ENCODE measurements at places on chromosomes 1 and 21. TPM values are rescaled to one million over a fixed set of nuclear protein-coding genes. Genes with fewer than 3 reads are reported as not detected.

GRCh38 chr1:154716614-154717527, 108.9 kb upstream of the ADAR start:
- H3K27ac ChIP-seq: no peak overlapping the region
- DNase-seq: no peak
- no peaks in the 10 kb centered on the region for H3K36me3 ChIP-seq
- no peak overlapping the region for H3K4me3 ChIP-seq
- H3K27me3 ChIP-seq: peaks cover 8% of the 10 kb centered on the region

DNA sequence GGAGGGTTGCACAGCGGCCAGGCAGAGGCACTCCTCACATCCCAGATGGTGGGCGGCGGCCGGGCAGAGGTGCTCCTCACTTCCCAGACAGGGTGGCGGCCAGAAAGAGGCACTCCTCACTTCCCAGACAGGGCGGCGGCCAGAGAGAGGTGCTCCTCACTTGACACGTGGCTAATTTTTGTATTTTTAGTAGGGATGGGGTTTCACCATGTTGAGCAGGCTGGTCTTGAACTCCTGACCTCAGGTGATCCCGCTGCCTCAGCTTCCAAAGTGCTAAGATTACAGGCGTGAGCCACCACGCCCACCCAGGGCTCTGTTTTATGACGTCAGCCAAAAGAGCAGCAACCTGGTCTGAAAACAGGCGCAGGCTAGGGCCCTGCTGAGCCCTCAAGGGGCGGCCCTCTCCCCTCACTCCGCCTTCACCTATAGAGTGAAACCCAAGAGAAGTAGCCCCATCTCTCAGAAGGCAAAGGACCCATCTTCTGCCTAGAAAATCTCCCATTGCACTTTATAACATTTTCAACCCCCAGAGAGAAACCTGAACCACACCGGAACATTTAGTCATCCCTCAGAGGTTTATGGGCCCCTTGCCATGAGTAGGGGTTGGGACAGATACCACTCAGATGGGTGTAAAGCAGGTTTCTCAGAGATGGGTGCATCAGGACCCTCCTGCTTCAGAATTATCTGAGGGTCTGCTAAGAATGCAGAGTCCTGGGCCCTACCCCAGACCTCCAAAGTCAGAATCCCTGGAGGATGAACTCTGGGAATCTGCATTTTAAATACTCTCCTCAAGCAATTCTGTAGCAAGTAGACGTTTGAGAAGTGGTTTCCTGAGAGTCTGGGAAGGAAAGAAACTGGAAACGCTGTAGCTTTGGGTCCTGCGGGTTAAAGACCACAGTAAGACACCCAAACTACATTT, 40.8 kb downstream of the CDK18 start:
- peaks cover 35% of the 10 kb centered on the region for H3K27me3 ChIP-seq
- H3K4me1 ChIP-seq: no peaks in the 10 kb centered on the region
- peak; percentile 23 for DNase-seq
- no peaks in the 10 kb centered on the region for H3K36me3 ChIP-seq
- no peak overlapping the region for H3K4me3 ChIP-seq
- no peak overlapping the region for H3K27ac ChIP-seq

DNA sequence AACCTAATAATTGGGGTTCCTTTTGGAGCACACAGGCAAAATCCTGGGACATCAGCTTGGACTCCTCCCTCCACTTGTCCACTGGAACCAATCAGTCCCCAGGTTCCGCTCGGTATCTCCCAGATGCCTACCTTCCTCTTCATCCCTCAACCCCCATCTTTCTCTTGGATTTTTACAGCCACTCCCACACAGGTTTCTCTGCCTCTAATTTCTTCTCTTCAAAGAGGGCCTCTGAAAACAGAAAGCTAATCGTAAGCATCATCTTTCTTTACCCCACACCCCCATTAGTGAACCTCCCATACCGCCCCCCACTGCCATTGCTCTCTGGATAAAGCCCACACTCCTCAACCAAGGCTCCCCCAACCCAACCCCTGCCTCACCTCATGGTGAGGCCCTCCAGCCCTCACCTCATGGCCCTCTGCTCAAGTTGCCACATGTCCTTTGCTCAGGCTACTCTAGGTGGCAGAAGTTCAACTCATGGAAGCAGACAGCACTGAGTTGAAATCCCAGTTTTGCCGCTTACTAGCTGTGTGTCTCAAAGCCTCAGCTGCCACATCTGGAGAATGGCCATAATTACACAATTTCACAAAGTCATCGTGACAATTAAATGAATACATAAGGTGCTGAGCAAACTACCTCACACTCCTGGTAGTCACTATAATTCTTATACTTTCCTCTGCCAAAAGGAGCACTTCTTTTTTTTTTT, 18.1 kb upstream of the WASF2 start:
- no peak overlapping the region for H3K27ac ChIP-seq
- no peak overlapping the region for H3K4me3 ChIP-seq
- no peaks in the 10 kb centered on the region for H3K36me3 ChIP-seq
- no peak for DNase-seq
- no peaks in the 10 kb centered on the region for H3K27me3 ChIP-seq

DNA sequence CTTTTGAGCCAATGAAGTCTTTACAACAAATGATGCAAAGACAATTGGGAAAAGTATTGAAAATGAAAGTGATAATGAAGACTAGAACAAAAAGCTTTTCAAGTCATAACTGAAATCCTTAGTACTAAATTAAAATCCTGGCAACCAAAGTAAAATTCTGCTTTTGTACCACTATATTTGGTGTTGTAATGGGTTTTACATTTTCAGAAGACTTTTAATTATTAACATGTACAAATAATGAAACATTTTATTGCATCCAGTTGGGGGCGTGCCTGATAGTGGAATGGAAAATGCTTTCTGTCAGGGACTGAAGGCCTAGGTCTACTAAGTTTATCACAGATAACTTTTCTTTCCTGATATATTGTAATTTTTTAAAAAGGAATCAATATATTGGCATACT, 89.4 kb downstream of the SDCCAG8 start:
- no peak overlapping the region for H3K4me3 ChIP-seq
- H3K4me1 ChIP-seq: peaks cover 5% of the 10 kb centered on the region
- H3K27me3 ChIP-seq: no peaks in the 10 kb centered on the region
- no peak for DNase-seq
- H3K27ac ChIP-seq: peak overlapping the region; percentile 41

DNA sequence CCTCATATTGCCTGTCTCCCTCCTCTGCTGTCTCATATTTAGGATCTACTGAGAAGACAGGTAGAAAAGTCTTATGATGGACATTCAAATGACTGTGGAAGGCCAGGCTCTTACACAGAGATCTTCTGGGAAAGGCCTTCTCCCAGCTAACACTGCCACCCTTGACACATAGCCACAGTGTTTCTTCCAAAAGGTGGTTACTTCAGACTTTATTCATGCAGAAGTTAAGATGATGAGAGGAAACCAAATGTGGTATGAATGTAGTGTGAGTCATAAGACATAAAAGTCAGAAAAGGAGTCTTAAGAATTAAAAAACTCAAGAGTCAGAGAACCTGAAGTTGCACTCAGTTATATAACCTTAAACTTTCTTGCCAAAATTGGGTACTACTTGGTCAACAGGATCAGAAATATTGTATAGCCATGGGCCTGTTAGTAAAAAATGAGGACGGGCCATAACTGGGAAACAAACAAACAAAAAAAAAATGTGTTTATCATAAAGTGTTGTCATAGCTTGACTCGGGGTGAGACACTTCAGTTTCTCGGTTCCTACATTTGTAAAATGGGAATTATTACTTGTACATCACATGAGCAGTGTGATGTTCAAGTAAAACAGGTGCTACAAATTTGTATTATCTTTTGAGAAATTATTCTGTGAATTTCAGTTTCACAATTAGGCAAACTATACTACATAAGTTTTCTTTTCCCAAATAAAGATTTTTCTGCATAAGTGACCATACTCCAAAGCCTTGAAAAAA, 1.2 kb upstream of the DENND1B start:
- peak overlapping the region; percentile 99 for H3K27ac ChIP-seq
- no peaks in the 10 kb centered on the region for H3K27me3 ChIP-seq
- peak overlapping the region; percentile 89 for H3K4me3 ChIP-seq
- peaks cover 52% of the 10 kb centered on the region for H3K4me1 ChIP-seq
- DNase-seq: peak; percentile 64
- no peaks in the 10 kb centered on the region for H3K36me3 ChIP-seq

DNA sequence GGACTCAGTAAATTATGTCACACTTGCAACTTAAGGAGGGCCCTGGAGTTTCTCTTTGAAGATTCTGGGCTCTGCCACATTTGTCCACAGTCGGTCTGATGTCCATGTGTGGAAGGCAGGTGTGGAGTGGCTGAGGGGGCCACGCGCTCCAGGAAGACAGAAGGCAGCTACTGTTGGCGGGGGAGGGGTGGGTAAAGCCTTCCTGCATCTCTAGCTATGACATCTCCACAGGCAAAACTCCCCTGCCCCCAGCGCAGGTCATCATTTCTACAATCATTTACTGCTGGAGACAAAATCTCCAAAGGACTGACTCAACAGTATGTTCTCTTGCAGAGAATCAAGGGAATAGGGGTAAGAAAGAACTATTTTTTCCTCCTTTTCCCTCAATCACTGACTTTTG, 11.4 kb upstream of the TSPEAR start:
- H3K27me3 ChIP-seq: peaks cover 52% of the 10 kb centered on the region
- no peak overlapping the region for H3K27ac ChIP-seq
- peak; percentile 25 for DNase-seq
- H3K4me1 ChIP-seq: peaks cover 9% of the 10 kb centered on the region

The DCST1 gene
- total RNA-seq: not detected
